Activated CD4-positive, alpha-beta T cell treated with anti-CD3 and anti-CD28 coated beads, Interleukin-2, Interleukin-6, amounts not matched to agents 100 ng/mL and 50 ng/mL, durations not matched to agents 16 hours and 8 hours (primary cell): ENCODE measurements at places on chromosomes 16 and 17.
A peak's percentile ranks its signal among the peaks of the same experiment; 100 is the strongest.

DNA sequence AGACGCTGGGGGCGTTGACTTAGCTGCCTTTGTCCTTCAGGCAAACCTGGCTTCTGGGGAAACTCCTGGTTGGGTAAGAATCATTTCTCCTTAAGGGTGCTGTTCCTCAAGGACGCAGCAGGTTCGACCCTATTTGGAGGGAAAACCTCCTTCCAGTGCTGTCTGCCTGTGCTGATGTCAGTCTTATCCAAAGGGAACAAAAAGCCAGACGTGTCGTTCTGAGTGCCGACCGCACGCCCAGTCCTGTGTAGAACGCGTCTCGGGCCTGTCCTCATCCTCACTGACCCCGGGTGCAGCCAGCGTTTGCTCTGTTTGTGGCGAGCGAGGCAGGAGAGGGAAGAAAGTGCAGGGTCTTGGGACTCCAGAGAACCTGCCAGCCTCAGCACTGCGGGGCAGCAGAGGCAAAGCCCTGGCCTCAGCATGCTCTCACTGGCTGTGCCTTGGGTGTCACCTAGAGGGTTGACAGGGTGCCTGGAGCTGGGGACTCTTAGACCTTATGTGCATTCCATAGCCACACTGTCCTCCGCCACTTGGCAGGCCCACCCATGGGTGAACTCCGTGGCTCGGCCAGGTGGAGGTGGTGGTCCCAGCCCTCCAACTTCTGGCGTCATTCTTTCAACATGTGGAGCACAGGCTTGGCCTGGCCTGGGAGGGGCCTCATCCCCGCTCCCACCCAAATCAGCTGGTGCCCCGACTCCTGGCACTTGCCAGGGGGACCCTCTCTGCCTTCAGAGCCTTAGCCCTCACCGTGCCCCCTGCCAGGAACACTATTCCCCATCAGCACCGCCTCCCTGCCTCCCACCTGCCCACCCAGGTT is 6.0 kb downstream of the SNN start:
- DNase-seq = no peak

DNA sequence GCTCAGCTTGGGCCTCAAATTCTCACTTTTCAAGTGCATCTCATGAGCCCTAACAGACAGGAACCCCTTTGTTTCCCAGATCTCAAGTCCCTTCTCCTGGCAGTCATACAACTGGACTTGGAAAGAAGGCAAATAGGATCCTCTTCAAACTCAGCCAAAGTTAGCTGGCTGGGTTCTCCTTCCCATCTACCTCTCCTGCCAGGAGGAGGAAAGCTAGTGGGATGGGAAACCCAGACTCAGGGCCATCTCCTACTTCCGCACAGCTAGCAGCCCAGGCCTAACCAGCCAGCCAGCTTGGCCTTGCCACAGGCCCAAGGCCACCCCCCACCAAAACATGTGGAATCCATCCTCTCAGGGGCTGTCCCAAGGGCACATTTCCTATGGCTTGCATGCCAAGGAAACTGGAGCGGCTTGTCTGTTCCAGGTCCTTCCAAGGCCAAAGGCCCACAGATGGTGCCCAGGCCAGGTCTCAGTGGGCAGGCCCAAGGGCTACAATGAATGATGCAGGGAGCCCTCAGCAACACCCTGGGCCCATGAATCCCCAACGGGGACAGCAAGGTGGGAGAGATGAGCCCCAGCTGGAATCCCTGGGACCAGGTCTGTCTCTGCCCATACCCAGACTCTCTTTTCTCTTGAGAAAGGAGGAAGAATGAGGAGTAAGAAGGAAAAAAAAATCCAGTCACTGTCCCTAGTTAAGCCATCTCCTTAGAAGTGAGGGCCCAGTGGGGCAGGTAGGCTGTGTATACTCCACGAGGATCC is 1.7 kb downstream of the SMARCD2 start:
- DNase-seq = no peak

DNA sequence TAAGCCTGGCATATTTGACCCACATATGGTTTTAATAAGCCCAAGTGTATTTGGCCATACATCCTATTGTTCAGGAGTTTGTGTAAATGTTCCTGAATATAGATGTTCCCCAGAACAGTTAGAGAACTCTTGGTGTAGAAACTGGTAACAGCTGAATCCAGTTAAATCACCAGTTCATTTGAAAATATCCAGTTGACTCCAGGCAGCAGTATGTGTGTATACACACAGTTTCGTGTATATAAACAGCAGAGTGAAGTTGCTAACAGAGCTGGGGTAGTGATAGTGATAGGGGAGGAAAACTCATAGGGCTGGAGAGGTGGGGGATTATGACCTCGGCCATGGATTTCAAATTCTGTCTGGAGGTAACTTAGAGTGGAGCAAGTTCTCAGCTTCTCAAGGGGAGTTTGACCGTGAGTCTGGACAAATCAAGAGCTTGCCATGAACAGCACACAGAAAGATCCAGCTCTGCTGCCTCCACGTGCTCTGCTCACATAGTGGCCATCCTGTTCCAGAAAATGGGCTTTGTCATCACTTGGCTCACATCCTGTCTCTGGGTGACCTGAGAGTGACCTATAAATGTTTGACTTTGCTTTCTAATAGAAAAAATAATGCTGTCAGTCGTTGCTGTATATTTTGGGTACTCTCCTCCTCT is 30.6 kb upstream of the MMD start:
- DNase-seq = no peak

- DNase-seq = no peak
Observed at GRCh38 chr16:47949714-47950113, 206.1 kb downstream of the ABCC12 start.

DNA sequence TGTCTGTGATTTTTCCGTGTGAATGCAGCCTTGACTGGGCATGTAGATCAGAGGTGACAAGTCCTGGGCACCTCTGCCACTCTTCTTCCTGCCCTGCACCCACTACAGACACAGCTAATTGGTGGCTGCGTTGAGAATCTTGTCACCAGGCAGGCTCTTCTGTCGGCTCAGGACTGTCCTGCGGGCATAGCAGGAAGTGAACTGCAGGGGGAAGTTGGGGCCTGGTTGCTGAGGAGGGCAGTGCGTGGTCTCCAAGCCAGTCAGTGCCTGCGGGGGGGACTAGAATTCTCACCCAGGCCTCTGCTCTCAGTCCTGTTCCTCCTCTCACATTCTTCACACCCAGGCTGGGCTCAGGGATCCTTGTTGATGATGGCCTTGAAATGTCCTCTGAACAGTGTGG is 50.5 kb downstream of the JPH3 start:
- DNase-seq = no peak

DNA sequence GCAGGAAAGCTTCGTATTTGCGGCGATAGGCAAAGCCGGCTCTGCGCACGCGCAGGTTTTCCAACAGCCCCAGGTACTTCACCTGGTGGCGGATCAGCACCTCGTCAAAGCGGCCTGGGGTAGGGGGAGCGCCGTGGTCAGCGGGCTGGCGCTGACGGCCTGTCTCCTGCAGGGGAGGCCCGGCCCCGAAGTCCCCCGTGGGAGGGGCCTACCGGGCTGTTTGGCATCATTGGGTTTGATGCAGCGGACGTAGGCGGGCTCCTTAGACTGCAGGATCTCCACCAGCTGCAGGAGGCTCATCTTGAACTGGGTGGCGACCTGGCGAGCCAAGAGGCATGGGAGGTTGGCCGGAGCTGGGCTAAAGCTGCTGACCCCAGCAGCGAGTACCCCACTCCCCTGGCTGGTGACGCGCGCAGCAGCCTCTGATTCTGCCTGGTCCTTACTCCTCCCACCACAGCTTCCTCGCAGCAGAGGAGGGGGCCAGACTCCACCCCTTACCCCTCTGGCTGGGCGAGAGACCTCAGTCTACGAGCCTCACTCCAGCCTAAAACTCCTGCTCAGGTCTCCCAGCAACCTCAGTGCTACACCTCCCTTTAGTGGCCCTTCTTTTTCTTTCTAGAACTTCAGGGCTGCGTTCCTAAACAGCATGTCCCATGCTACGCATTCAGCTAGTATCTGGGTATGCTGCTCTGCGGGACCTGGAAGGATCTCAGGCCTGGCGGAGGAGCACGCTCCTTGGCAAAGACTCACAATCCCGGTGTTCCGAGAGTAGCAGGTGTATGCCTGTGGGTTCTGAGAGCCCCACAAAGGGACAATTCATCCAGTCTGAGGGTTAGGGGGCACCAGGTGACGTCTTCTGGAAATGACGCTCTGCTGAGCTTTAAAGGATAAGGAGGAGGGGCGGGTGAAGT is 16.1 kb upstream of the CRK start:
- no peak for DNase-seq

GRCh38 chr17:11853321-11854151 is 143.7 kb downstream of the ZNF18 start:
- DNase-seq = no peak

DNA sequence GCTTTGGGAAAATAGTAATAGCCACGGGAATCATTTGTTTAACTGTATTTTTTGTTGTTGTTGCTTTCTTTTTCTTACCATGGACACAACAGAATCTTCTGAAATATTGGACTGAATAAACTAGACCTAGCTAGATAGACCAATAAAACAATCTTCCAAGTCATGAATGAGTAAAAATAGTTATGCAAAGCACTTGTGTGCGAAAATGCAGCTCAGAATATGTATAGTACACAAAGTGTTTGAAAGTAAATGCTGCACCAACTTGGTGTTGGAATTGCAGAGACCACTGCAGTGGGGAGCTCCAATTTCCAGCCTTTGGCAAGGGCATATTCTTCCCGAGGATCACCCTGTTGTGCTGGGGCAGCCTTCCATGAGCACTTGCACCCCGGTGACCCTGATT is 68.0 kb downstream of the AATF start:
- no peak for DNase-seq

DNA sequence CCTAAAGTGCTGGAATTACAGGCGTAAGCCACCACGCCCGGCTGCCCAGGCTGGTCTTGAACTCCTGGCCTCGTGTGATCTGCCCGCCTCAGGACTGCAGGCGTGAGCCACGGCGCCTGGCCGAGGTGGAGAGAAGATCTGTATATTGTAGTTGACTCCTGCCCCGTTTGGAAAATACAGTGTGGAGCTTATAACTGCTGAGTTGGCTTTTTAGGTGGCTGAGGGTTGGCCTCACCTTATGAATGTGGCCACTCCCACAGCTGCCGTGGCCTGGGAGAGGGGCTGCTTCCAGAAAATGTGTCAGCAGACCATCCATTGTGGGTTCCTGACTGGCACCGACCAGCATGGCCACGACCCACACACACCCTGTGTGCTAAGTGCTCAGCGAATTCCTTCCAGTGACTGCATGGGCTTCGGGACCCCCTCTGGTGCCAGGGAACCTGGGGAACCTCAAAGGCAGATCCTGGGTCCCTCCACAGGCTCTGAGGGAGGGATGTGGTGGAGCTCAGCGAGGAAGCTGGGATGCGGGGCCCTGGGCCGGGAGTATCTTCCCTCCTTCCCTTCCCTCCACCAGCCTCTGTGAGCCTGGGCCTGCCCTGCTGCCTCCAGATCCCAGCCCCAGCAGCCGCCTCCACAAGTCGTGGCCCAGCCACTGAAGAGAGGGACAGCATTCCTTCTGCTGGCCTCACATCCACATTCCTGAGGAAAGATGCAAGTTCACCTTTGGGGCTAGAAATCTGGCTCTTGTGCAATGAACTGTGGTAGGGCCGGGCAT is 10.9 kb upstream of the RAB11FIP3 start:
- DNase-seq = no peak

DNA sequence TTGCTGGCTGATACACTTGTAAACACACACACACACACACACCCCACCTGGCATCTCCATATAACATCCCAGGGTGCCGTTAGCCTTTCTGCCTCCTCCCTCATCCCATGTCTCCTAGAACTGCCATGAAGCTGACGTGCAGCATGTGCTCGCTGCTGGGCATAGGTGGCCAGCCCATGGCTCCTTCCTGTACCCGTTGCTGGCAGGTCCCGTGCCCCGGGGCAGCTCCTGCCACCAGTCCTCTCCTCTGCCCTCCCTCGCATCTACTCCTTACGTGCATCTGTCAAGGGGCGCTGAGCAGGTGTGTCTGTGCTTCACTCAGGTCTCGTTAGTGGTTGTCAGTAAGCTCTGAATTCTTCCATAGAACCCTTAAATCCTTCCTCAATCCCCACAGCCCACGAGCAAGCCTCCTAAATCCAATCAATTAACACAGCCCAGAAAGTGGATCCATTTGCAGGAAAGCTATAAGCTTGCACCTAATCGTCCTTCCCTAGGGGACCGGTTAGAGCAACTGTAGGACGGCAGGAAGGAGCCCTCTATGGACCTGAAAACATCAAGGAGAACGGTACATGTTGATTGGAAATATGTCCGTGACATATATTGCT is 218.1 kb upstream of the FOXF1 start:
- DNase-seq = no peak

DNA sequence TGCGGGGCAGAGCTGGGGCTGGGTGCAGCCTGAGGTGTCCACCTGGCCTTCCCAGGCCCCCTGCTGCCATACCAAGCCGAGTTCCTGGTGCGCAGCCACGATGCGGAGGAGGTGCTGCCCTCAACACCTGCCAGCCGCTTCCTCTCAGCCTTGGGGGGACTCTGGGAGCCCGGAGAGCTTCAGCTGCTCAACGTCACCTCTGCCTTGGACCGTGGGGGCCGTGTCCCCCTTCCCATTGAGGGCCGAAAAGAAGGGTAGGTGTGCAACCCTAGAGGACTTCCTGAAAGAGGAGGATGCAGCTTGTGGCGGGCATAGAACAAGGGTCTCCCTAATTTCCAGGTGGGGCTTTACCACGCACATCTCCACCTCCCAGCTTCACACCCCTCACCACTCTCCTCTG is 2.5 kb downstream of the SGCA start:
- DNase-seq = no peak

DNA sequence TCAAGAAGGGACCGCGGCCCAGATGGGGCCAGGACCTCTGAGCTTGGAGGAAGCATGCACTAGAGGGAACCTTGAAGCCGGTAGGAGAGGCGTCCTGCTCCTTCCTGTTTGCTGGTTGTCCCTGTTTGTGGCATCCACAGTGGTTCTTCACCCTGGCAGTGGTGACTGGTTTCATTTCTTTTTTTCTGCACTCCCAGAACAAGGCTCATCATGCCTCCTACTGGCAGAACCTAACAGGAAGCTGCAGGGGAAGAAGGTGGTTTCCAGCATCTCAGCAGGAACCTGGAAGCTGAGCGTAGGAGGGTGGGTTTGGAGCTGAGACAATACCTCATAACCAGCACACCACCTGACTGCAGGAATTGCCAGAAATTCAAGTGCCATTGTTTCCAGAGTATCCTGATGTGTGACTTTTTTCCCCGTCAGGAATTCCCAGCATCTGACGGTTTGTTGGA is 5.8 kb downstream of the TMEM231 start:
- DNase-seq = peak; percentile 50
